ENCODE measurements at places on chromosomes 7 and 10.

DNA sequence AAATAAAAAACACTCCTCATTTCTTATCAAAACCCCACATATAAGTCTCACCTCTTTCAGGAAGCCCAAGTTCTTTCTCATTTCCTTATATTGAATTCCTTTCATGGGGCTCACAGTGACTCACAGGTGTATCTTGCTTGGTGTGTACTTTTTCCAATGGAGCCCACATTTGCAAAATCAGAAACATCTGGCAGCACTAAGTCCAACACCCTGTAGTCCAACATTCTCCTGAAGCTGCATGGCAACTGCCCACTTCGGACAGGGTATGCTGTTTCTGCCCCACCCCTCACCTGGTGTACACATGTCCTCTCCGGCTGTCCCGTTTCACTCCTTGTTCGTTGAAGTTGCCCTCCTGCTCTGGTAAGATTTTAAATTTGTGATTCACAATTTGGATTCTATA, 544.1 kb downstream of the SORCS3 start:
- DNase-seq = no peak

GRCh38 chr10:132502544-132503300, 34.9 kb upstream of the INPP5A start:
- no peak for DNase-seq

GRCh38 chr7:40923626-40924025, 779.3 kb downstream of the INHBA start:
- no peak for DNase-seq

DNA sequence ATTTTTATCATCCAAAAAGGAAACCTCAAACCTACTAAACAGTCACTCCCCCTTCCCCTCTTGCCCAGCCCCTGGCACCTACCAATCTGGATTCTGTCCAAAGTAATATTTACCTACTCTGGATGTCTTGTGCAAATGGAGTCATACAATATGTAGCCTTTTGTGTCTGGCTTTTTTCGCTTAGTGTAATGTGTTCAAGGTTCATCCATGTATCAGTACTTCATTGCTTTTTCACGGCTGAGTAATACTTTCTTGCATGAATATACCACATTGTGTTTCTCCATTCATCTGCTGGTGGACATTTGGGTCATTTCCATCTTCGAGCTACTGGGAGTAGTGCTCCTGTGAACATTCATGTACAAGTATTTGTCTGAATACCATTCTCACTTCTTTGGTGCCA, 113.6 kb downstream of the EEPD1 start:
- DNase-seq = no peak

GRCh38 chr10:61175316-61175715, 231.3 kb upstream of the RHOBTB1 start:
- peak; percentile 61 for DNase-seq

DNA sequence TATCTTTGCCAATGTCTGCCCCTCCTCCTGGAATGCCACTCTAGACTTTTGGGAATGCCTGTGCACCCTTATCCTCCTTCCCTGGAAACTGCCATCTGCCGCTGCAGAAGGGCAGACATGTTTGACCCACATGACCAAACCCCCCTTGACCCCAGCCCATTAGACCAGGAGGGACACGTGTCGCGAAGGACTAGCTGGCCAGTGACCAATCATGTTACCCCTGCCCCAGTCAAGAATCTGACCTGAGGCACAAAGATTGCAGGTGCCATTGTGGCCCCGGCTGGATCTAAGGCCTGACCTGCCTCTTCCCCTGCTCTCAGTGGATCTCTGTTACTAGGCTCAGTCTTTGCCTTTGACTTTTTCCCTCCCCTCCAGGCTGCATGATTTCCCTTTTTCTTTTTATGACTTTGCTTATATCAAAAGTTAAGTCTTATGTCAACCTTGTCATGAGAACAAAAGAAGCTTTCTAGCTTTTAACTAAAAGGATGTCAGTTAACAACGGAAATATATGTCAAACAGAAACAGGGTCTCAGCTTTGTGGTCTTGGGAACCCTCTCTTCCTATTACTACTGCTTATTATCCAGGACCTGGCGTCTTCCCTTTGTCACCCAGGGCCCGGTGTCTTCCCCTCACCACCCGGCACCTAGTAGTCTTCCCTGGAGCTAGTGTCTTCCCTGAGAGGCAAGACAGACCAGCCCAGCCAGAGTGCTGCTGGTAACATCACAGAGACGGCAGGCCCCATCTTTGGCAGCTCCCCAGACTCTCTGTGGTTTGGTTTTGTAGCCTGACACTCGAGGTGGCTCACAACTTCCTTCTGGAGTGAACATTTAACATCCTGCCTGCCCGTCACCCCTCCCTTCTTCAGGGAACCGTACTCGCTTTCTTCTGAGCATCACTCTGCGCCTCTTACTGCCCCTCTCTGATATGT, 24.4 kb upstream of the PPIF start:
- DNase-seq = peak; percentile 76

DNA sequence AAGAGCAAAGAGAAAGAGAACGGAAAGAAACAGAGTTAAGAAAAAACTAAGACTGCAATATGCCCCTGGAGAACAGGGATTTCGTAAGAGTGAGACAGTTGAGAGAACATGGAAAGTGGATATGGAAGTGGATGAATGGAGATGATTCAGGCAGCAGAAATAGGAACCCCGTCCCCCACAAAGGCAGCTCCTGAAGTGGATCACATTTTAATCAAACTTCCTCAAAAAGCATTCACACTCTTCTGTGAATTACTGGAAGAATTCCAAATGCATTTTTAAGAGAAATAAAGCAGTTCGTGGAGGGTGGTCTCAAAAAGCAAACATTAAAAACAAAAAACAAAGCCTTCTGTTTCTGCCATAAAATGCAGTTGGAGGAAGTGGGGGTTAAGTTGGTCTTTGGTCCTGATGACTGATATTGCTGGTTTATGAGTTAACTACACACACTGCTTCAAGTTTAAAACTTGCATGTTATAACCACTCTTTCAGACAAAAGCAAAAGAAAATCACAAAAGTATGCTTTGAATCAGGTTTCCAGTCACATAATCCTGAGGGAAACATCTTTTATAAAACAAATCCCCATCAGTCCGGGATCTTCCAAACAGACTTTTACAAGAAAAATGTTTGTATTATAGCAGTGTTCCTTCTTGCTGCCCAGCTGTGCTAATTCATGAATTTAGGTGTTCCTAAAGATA, 214.3 kb downstream of the FANK1 start:
- DNase-seq = no peak

DNA sequence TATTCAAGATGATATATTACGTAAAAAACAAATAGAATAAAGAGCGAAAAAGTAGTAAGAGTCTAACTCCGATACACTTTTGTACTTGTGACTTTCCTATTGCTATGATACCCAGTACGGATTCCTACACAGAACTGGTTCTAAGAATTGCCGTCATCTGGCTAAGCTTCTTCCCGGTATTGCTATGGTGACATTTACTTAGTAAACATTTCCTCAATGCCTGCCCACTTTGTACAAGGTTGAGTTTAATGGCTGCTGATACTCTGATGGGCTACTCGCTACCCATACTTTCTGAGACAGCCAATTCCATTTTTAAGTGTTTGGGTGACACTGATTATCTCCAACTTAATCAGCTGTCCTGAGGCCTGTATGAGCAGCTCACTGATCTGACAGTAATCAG, 55.6 kb downstream of the OSBPL3 start:
- DNase-seq = no peak

- DNase-seq = no peak
Observed at GRCh38 chr7:103689255-103689654, 243.2 kb upstream of the SLC26A5 start.

GRCh38 chr7:134782121-134782623, 2.7 kb downstream of the CALD1 start:
- no peak for DNase-seq

GRCh38 chr7:125061-125475, 67.3 kb upstream of the FAM20C start:
- DNase-seq = no peak

DNA sequence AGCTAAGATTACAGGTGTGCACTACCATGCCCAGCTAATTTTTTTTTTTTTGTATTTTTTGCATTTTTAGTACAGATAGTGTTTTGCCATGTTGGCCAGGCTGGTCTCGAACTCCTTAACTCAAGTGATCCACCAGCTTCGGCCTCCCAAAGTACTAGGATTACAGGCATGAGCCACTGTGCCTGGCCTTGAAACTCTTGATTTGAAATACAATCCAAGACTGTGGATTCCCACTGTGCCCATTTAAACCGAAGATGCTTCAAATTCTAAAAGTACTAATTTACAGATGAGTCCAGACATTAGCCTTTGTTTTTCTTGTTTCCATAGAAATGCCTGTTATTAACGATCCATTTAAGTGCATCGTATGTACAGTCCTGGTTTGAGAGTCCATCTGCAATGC, 130.9 kb downstream of the CACNA2D1 start:
- DNase-seq = no peak

GRCh38 chr7:111093496-111093895, 2.6 kb downstream of the LRRN3 start:
- no peak for DNase-seq

DNA sequence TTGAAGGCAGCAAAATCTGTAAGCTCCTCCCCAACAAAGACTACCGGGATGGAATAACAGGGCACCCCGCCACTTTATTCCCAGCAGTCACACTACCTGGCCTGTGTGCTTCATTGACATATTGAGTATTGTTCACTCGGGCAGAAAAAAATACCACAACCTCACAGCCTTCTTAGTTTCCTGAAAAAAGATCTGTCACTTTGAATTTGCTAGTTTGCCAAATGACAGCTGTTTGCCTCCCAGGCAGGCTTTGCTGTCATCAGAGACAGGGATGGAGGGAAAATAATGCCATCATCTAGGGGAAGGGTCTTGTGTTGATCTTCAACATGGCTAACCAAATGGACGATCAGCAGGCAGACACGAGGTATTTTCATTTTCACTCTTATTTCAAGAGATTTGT, 26.9 kb downstream of the BMPER start:
- no peak for DNase-seq

GRCh38 chr7:29971566-29972314, 17.9 kb downstream of the SCRN1 start:
- DNase-seq = no peak

DNA sequence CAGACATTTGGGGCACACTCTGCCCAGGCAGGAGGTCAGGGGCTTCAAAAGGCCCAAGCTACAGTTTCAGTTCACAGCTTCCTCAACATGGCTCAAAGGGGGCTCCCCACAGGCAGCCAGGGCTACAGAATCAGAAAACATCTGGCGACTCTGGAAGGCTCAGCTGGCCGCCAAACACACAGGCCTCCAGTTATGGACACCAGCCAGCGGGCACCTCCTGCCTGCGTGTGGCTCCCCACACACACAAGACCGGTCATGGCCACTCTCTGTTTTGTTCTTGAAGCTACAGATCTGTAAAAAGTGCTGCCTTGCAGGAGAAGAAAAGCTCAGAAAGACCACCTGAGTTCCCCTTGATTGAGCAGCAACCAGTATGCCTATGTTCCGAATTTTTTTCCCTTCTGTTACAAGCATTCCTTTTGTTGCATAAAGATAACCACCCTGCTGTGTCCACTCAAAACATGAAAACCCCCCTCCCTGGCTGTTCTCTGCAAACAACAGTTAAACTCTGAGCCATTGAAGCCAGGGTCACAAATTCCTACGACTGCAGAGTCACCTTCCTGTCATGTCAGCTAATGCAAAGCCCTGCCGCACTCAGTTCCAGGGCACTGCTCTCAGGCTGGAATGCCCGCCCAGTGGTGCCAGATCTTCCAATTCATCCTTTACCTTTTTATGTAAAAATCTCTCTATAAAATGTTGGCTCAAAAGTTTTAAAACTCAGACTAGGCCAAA, 33.6 kb downstream of the VSTM4 start:
- no peak for DNase-seq

Data from HFF-Myc (cell line).